AG09309 (cell line): ENCODE measurements at places on chromosomes 3 and 15.

- no peak for DNase-seq
Observed at GRCh38 chr15:95041297-95041696, 809.9 kb downstream of the MCTP2 start.

- no peak for DNase-seq
Observed at GRCh38 chr3:155991847-155992246, 121.4 kb downstream of the GMPS start.

GRCh38 chr3:151419806-151420205, 35.3 kb upstream of the P2RY12 start:
- DNase-seq: no peak

- no peak for DNase-seq
Observed at GRCh38 chr3:88005066-88005465, 53.7 kb downstream of the CGGBP1 start.

GRCh38 chr3:73786321-73786807, 161.6 kb upstream of the PDZRN3 start:
- DNase-seq: peak; percentile 91

GRCh38 chr3:50214824-50215223, 9.8 kb downstream of the SLC38A3 start:
- no peak for DNase-seq

GRCh38 chr3:100401674-100402041, 319 bp downstream of the LNP1 start:
- DNase-seq: no peak

GRCh38 chr3:191137708-191138107, 61.3 kb upstream of the OSTN start:
- no peak for DNase-seq

GRCh38 chr3:139629033-139629432, 48.7 kb downstream of the NMNAT3 start:
- DNase-seq: no peak

- DNase-seq: peak; percentile 63
Observed at GRCh38 chr3:134685929-134686802, 35.3 kb upstream of the KY start.
